ENCODE measurements at places on chromosomes 5 and 9.
A peak's percentile ranks its signal among the peaks of the same experiment; 100 is the strongest.

GRCh38 chr9:99752417-99753109, 69.1 kb upstream of the NR4A3 start:
- DNase-seq, result no peak

DNA sequence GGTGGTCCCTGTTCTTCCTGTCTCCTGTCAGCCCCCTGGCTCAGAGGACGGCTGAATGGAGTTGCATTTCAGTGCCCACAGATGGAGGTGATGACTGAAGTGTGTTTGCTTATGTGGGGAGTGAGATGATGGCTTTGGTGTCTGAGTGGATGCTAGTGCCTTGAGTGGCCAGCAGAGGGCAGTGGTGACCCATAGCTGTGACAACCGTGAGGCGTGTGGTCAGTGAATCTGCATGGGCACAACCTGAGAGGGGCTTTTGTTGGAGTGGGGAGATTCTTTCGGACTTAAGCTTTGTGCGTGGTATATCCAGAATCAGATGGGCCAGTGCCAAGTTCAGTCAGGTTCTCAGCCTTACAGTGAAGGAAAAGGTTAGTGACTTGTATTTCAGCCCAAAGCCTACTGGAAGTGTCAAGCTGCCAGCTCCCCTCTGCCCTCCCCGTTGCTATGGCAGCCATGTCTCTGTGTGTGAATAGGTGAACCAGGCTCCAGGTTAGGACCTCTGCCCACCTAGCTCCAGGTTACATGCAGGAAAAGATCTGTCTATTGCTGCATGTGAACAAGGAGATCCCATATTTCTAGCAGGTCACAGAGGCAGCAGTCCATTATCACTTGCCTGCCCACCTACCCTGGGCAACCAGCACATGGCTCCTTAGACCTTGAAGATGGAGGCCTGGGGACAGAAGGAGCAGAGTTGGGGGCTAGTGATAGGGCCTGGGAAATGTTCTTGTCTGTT, 14.7 kb upstream of the CXXC5 start:
- no peak for DNase-seq

DNA sequence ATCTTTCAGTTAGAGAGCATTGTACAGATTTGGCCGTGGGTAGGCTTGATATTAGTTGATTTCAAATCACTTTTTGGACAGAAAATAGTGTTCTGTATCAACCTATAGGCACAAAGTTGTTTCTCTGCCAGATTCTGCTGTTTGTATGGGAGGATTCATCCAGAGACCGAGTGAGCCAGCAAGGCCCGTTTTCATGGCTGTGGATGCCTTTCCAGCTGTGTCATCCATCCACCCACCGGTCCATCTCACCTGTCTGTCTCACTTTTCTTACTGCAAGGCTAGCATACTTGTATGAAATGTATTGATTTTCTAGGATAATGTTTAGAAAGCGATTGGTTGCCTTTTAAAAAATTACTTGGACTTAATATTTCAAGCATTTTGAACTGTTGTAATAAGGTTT, 34.4 kb downstream of the ICE1 start:
- no peak for DNase-seq

DNA sequence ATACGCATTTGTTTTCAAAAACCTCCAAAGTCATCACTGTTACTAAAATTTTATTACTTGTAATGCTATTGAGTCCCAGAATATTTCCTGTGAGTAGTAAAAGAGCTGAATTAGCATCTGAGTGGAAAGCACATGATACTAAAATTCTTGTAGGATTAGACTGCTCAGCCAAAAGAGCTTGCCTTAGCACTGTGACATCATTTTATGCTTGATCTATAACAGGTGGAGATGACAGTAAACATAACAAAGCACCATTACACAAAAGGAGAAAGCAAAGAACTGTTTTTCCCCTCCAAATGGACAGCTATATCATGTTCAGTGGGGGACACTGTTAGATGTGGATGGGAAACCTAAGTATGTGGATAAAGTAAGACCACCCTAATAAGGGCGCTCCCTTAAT, 5.8 kb upstream of the JAK2 start:
- peak; percentile 71 for DNase-seq
